ENCODE measurements at places on chromosomes 6 and 20.

GRCh38 chr20:11642866-11643265, 274.8 kb upstream of the BTBD3 start:
- DNase-seq = no peak

DNA sequence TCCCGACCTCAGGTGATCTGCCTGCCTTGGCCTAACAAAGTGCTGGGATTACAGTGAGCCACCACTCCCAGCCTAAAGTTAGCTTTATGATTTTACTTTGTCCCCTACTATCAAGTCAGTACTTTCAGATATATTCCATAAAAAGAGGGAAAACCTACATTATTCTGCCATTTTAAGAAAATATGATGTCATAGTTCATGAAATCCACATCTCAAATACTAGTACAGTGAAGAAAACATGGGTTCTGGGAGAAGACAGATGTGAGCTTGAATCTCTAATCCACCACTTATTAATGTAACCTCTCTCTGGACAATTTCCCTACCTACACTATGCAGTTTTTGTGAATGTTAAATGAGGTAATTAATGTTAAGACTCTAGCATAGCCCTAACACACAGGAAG, 74.5 kb downstream of the PDE10A start:
- DNase-seq = no peak

GRCh38 chr6:105985816-105986632, 100.1 kb upstream of the PRDM1 start:
- DNase-seq = no peak

- no peak for DNase-seq
Observed at GRCh38 chr6:158674342-158675131, 24.7 kb downstream of the SYTL3 start.

DNA sequence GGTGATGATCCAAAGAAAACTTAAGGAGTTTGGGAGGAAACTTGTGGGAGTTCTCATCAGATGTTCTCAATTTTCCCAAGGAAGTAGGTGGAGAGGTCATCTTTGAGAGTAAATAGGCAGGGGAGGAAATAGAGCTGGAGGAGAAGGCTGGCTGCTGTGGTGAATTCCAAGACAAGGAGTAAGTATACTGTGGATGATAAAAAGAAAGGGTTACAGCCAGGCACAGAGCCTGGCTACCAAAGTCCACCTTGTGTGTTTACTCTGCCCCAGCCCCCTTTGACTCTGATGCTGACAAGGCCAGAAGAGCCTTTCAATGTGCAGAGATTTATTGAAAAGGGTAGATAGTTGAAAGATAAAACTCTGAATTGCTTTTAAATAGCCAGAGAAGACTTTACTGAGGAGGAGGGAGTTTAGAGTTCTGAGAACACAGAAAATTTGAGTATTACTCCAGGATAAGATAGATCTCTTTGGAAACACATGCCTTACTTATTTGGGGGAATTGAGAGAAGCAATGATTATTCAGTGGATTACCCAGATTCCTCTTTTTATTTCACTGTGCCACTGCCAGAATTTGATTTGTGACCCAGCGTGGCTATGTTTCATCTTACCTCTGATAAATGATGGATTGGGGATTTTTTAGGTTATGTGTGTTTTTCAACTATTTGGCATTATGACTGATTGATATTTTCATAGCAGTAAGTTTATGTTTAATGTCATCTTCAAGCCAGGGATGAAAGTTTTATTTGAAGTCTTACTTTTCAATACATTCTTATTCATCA, 182.6 kb upstream of the JAG1 start:
- DNase-seq = no peak

- DNase-seq = no peak
Observed at GRCh38 chr20:18011482-18011881, 42.7 kb downstream of the MGME1 start.

DNA sequence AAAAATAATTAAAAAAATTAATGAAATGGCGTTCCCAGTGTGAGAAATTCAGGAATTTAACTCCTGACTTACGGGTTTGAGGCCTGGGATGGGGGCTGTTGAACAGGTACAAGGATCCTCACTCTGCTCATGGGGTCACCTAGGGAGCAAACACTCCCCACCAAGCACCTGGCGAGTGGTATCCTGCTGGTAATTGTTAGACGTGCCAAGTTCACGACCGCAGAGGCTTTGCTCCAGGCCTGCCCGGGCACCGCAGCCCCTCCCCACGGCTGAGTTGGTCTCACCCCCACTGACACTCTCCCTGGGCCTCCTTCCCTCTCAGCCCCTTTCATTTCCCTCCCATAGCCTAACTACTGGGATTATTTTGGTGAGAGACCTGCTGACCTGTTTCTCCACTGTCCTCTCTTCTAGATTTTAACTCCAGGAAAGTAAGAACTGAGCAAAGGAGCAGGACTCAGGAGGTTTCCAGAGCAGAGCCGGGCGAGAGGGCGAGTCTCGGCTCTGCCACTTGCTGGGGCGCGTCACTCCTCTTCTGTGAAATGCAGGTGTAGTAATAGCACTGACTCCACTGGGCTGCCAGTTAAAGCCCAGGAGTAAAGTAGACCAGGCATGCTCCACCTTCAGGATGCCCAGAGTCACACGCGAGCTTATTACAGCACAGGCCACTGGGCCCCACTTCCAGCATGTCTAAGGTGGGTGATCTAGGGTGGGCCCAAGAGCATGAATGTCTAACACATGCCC, 22.8 kb downstream of the BMP7 start:
- DNase-seq = no peak

DNA sequence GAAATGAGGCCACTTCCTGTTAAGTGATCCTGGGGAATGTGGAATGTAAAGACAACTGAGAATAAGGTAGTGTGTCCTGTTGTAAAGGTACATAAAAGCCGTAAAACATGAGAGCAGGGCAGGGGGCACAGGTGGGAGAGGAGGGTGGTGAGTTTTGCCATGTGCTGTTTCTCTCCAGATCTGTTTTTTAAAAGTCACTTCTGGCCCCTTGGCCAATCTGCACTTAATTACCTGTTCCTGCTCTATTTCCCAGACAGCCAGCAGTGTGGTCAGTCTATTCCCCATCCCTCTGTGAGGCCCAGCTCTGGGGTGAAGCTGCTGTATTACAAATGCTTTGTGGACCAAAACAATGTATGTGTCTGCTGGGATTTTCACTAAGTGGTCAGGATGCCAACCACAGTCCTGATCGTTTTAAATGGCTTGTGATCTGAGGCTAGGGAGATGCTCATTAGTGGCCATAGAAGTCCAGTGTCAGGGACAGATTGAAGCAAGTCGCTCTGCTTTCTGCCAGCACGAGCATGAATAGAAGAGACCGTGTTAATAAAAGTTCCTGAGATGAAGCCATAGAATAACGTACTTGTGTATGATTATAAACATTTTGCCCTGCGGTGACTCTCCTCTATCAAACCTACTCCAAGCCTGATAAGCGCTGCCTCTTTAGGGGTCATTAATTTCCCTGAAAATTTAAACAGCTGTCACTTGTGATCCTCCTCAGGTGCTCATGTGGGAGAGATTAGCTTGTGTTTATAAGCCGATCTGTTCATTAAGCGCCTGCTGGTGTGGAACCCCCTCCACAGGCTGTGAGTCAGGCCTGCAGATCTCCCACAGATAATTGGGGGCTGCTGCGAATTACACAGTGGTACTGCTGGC, 111.8 kb upstream of the CENPW start:
- DNase-seq = no peak

GRCh38 chr6:16130437-16130891, 1.6 kb downstream of the MYLIP start:
- DNase-seq = no peak

DNA sequence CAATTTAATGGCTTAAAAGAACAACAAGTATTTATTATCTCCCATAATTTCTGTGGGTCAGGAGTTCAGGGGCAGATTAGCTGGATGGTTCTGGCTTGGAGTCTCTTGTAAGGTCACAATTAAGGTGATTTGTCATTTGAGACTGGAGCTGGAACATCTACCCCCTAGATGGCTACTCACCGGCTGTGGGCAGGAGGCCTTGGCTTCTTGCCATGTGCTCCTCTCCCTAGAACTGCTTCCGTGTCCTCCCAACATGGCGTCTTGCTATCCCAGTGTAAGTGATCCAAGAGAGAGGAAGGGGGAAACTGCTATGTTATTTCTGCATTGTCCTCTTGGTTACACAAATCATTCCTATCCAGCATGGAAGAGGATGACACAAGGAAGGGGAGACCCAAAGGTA, 210.2 kb upstream of the ECI2 start:
- DNase-seq = no peak

GRCh38 chr6:85364344-85364743, 85.5 kb upstream of the NT5E start:
- DNase-seq = no peak

DNA sequence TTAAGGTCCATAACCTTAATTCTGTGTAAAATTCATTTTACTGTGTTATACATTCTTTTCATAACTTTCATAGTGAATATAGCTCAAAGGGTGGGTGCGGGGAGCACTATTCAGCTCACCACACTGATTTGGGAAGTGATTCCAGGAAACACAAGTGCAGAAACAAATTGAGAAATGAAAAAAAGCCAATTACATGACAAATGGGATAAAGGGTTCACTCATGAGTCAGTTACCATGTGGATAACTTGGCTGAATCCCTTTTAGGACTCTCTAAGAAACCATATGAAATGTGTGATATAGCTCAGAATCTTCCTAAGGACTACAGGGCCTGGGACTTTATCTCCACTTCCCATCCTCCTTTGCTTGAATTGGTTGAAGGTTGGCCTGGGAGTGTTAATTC, 3.1 kb upstream of the BTN2A1 start:
- DNase-seq = no peak

DNA sequence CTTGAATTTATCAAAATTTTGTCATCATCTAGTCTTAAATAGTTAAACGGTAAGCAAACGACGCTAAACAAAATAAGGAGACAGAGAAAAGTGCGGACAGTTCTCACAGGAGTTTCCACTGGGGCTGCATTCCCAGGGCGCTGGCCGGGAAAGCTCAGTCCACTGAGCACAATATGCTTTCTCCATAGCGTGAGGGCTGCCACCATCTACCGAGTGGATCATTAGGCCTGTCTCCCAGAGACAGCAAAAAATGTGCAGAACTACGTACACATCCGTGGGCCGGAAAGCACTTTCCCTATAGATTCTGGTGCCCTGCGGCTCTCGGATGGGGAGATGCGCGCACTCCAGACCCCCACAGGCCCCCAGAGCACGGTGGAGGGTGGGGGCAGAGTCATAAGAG, 84.9 kb downstream of the THBS2 start:
- DNase-seq = no peak

GRCh38 chr6:141248021-141248799, 884.5 kb upstream of the GJE1 start:
- no peak for DNase-seq

- DNase-seq = no peak
Observed at GRCh38 chr6:41651962-41652657, 13.8 kb downstream of the MDFI start.

DNA sequence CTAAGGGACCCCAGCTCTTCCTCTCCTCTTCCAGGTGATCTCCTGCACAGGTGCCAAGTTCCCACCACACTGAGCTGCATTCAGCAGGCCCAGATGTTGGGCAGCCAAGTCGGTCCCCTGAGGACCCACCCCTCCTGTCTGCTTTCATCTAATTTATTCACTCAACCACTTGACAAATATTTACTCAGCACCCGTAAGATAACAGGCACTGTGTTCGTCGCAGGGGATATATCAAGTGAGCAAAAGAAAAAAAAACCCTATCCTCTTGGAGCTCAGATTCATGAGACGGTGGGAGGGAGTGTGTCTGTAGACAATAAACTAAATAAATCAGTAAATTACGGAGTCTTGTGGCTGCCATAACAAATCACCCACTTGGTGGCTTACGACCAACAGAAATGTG, 143.6 kb downstream of the MRPL14 start:
- no peak for DNase-seq

- no peak for DNase-seq
Observed at GRCh38 chr20:51696304-51697071, 71.7 kb downstream of the ATP9A start.

Data from stimulated activated CD4-positive, alpha-beta T cell treated with anti-CD3 and anti-CD28 coated beads, Interleukin-4, amount 100 ng/mL, for 48 hours (primary cell).